ENCODE measurements at places on chromosomes 5 and 9.

DNA sequence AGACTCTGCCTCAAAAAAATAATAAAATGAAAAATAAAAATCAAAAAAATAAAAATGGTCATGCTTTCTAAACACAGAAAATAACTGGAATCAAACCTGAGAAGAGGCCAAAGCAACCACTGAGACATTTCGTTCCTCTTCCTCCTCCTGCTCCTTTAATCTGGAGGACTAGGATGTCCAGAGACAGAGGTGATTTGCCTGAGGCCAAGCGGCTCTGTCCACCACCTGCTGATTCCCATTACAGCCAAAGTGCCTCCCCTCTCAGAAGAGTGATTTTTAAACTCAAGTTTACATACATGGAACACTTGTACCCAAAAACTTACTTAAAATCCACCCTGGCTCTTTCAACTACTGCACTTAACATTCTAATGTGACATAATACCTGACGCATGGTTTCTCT, 65.6 kb downstream of the TLE1 start:
- no peak for DNase-seq

DNA sequence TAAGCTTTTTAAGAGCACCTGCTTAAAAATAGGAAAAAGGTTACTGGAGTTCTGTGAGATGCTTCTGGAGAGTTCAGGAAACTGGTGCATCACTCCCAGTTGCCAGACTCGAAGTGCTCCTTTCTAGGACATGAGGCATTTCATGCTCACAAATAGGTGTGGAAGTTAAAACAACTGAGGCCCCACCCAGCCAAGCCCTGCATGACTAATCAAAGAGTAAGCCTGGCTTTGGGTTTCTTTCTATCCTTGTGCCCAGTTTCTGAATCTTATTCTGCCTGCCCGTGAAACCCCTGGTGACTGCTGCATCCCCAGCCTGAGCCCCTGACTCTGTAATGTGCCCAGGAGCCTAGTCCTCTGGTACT, 7.7 kb downstream of the SPINK9 start:
- DNase-seq, result no peak

DNA sequence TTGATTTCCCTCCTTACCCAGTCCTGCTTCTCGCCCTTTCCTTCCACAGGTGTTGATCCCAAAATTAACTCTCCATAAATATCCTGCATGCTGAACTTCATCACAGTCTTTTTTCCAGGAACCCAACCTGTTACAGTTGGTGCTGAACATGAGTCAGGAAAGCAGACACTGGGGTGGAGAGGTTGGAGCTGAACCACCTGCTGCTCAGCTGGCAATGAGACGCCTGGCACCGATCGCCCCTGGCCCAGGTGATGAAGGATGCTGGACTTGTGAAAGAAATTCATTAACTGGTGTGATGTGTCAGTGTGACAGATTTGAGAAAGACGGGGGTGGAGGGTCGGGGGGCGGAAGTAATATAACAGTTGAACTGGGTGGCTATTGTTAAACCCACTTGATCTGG, 30.6 kb downstream of the CPLX2 start:
- DNase-seq, result no peak

- DNase-seq, result no peak
These were observed 5.9 kb upstream of the LARS1 start for GRCh38 chr5:146188358-146188757.

GRCh38 chr5:95520206-95520605, 34.6 kb downstream of the SKIC3 start:
- DNase-seq, result no peak

DNA sequence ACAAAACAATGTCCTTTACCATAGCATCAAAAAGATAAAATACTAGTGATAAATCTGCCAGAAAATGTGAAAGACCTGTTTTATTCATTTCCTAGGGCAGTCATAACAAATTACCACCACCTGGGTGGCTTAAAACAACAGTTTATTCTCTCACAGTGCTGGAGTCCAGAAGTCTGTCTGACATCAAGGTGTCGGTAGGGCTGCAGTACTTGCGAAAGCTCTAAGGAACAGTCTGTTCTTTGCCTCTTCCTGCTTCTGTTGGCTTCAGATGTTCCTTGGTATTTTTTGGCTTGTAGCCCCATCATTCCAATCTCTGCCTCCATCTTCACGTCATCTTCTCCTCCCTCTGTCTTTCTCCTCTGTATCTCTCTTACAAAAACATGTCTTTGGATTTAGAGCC, 51.0 kb downstream of the PTPDC1 start:
- no peak for DNase-seq

- no peak for DNase-seq
These were observed 4.7 kb upstream of the TGFBI start for GRCh38 chr5:136023958-136024541.

DNA sequence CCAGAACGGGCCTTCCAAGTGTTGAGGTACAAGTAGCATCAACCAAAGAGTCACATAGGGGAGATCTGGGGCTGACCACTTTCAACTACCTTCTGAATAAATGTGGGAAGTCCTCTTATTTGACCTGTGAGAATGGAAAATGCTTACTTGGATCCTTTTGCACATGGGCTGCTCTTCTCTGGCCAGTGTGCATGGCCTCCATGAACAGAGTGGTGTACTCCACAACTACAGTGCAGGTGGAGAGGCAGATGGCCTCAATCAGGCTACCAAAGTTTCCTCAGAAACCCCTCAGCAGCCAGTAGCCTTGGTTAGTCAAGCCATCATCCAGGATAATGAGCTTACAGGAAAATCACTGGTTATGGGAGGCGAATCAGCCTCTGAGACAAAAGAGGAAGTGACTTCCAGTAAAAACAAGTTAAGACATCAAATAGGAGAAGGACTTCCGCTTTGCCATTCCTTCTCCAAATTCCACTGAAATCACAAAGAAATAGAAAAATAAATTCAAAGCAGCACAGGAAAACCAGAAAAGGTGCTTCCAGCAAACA, 18.3 kb upstream of the FCHO2 start:
- DNase-seq, result no peak

GRCh38 chr9:126673689-126674364, 60.1 kb downstream of the LMX1B start:
- DNase-seq, result no peak

GRCh38 chr5:56457887-56458812, 225.0 kb upstream of the ANKRD55 start:
- DNase-seq, result no peak

DNA sequence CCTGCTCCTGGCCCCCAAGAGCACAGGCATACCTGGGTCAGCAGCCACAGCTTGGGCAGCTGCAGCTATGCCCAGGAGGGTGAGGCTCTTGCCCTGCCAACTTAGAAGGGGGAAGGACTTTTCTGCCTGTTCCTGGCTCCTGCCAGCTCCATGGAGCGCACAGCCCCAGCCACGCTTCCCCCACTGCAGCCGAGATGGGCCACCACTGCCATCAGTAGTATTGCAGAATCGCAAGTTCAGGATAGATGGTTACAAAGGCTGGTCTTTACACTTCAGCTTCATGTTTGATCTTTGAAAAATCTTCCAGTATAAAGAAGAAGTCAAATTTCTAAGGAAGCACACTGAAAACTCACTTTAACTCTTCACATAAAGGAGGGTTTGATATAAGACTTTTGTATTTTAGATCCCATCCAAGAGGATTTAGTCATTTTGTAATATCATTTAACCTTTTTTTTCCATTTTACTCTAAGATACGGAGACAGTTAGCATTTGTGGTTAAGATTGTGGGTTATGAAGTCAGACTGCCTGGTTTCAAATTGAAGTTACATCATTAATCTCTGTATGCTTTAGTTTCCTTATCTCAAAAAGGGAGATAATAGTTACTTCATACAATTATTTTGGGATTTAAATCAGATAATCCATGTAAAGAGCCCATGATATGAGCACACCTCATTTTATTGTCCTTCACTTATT, 81.8 kb downstream of the NLN start:
- no peak for DNase-seq

DNA sequence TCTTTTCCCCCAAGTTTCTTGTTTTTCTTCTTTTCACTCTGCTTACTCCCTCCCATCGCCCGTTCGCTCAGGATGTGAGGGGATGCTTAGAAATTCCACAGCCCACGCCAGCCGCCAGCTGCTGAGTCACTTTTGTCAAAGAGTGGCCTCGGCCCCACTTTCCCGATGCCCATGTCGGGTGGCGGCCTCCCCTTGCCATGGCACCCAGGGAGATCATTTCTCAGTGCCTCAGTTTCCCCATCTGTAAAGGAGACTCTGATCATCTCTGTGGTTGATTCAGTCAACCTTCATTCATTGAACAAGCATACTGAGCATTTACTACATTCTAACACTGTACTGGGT, 353 bp upstream of the PDGFRB start:
- DNase-seq, result no peak

GRCh38 chr5:130978475-130978874, 186.6 kb downstream of the HINT1 start:
- DNase-seq, result no peak

- DNase-seq, result no peak
These were observed 219.0 kb downstream of the ZNF608 start for GRCh38 chr5:124527220-124527991.

- no peak for DNase-seq
These were observed 98.4 kb downstream of the ADRB2 start for GRCh38 chr5:148924817-148925216.

DNA sequence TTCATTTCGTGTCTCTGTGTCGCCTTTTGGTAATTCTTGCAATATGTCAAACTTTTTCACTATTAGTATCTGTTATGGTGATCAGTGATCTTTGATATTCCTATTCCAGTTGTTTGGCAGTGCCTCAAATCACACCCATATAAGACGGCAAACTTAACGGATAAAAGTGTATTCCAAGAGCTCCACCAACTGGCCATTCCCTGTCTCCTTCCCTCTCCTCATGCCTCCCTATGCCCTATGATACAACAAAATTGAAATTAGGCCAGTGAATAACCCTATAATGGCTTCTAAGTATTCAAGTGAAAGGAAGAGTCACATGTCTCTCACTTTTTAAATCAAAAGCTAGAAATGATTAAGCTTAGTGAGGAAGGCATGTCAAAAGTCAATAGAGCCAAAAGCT, 74.8 kb downstream of the CDK5RAP2 start:
- no peak for DNase-seq

- DNase-seq, result no peak
These were observed 597.0 kb upstream of the ITGA1 start for GRCh38 chr5:52190737-52191136.

- no peak for DNase-seq
These were observed 45.1 kb upstream of the TRIO start for GRCh38 chr5:14097998-14098471.

- no peak for DNase-seq
These were observed 14.1 kb downstream of the BTNL9 start for GRCh38 chr5:181054138-181054537.

GRCh38 chr5:156598964-156599363, 251.1 kb upstream of the PPP1R2B start:
- no peak for DNase-seq

DNA sequence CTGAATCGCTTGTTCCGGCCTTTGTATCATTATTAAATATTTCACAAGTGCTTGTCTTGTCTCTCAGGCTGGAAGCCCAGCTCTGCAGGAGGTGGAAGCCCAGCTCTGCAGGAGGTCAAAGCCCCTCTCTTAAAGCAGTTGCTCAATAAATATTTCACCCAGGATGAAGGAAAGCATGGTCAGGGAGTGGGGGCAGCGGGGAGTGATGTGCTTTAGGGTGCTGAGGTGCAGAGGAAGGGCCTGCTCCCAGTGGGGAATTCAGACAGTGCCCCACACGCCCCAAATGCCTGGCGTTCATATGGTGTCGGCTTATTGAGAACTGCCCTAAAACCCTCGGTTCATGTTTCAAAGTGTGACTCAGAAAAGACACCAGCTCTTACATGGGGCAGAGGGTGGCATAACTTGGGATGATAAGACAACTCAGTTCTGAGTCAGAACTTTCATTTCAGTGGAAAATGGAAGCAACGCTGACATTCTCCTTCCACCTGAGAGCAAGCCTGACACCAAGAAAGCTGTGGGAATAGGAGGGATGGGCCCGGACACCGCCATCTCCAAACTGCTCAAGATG, 114.3 kb upstream of the DAP start:
- no peak for DNase-seq

DNA sequence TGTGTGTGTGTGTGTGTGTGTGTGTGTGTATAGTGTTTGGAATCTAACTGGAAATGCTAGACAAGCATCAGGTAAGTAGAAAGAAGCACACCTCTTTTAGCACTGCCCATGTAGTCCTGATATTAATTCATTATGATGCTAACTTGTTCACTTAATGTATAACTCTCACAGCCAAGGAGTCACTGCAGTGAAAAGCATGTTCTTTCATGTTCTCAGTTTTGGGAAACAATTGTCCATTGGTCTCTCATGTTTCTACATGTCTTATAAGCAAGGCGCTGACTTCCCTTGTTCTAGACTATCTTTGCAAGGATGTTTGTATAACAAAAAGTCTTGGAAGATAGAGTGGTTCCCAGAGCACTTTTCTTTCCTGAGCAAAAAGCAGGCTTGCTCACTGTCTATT, 148.8 kb upstream of the TNPO1 start:
- no peak for DNase-seq

Data from activated CD4-positive, alpha-beta T cell treated with anti-CD3 and anti-CD28 coated beads for 48 hours (primary cell).